Activated effector memory CD4-positive, alpha-beta T cell treated with Interleukin-2 at 50 U/mL for 16 hours (primary cell): ENCODE measurements at places on chromosomes 3 and 15.

- DNase-seq, result no peak
These were observed 27.9 kb downstream of the LNP1 start for GRCh38 chr3:100429187-100429716.

GRCh38 chr3:157104521-157104920 is 55.4 kb downstream of the CCNL1 start:
- DNase-seq, result no peak

- DNase-seq, result no peak
These were observed 79.8 kb upstream of the HRH1 start for GRCh38 chr3:11074451-11074850.

- DNase-seq, result no peak
These were observed 37.3 kb downstream of the SUMF1 start for GRCh38 chr3:4429648-4430350.

DNA sequence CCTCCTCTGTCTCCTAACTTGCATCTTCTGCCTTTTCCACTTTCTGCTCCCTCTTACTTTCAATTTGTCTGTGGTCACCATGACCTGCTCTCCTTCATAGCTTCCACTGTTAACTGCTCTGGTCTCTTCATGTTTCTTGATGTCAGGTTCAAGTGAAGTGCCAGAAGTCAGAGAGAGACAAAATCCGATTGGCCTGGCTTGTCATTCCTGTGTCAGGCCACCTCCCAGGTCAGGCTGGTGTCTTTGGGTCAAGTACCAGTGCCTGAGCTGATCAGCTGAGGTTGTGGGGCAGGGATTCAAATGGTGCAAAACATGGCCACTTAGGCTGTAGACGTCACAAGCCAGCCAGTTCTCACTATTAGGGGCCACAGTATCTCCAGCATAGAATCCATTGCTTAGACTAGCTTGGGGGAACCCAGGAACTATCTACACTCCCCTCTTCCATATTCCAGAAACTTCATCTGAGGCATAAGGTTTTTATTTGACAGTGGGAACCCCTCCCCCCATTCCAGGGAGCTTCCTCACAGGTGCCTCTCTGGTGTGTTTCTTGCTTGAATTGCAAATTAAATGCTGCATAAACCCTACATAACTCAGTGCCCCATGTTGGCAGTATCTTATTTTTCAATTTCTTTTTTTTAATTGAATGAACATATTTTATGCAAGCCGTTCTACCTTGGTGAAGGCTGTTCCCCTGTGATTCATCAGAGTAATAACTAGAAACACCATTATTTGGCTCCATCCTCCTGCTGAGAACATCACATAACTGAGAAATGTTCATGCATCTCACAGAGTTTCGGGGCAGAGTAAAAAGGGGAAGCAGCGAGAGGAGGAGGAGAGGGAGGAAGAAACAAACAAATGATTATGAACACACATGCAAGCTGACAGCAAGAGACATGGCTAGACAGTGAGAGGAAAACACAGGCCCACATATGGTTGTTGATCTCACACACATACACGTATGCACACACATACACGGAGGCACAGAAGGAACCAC is 175.8 kb downstream of the TLE3 start:
- no peak for DNase-seq

DNA sequence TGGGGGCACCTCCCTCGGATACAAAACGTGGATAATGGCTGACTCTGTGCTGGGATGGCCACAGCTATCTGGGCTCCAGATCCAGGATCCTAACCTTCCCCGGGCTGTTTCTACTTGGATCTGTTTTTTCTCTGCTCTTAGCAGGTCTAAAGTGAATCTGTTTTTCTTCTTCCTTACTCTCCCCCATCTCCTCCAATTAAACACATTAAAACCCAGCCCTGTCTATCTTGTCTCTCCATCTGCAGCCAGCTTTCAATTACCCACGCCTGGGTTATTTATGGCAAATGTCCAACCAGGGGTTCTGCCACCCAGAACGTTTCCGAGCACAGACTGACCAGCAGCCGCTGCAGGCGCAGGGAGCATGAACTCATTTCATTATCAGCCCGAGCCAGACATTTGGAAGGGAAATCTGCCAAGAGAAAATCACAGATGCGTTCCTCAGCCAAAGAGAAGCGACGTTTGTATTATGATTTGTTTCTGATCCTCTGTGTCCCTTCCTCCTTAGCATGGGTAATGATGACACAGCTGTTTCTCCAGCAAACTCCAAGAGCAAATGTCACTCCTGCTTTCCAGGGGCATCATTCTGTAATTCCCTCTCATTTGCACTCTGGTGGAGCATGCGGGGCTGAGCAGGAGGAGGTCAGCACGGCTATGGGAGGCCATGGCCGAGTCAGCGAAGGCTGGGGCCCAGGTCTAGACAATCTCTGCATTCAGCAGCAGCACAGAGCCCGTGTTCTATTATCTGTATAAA is 42.0 kb downstream of the UMPS start:
- no peak for DNase-seq

DNA sequence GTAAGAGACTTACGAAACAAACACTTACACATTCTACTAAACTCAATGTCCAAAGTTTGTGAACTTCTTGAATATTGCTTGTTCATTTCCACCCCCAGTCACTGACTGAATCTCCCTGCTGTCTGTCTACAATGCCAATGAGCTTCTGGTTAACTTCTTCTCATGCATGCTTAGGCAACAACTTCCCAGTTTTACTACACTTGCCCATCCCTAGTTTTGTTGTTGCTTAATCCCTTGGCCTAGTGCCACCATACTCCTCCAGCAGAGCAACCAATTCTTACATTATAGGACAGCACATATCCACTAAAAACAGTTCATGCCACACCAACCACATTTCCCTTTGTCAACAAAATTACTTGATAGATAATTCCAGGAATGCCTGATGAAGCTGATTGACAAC is 40.9 kb upstream of the CCR2 start:
- DNase-seq, result no peak

DNA sequence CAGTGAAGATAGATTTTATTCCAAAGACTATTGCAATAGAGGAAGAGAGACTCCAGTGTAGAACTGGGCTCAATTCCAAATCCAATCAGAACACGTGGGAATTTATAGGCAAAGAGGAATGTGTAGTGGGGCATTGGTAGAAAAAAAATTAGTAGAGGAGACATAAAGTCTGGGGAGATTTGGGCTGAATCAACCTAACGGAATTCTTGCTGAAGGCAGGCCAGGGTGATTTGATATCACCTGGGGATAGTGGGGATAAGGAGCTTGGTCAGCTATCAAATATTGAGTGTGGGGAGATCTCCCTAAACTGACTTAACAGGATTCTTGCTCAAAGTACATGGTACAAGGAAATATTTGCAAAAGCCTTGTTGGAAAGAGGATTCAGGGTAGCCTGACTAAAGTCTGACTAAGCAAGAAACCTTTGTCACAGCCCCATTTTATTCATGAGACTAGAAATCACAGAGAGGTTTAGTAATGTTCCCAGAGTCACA is 29.6 kb downstream of the SST start:
- DNase-seq, result no peak

DNA sequence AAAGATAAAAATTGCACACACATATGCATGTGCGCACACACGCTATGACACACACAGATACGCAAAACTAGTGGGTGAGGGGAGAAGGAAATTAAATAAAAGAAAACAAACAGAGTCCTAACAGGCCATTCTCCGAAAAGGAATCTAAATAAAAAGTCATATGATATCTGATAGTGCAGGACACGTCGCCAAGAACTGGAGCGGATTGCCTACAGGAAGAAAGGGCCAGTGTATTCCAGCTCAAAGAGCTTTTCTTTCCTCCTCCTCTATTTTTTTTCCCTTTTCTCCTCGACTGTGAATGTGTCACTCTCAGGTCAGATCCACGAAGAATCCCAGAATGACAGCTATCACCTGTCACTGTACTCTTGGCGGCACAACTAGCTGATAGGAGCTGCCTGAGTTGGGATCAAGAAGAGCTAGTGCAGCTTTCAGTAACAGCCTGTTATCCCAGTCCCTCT is 157.8 kb downstream of the TIGIT start:
- no peak for DNase-seq

GRCh38 chr3:168134931-168135330 is 39.2 kb upstream of the GOLIM4 start:
- DNase-seq, result no peak

GRCh38 chr3:468172-468571 is 271.6 kb downstream of the CHL1 start:
- DNase-seq, result no peak

DNA sequence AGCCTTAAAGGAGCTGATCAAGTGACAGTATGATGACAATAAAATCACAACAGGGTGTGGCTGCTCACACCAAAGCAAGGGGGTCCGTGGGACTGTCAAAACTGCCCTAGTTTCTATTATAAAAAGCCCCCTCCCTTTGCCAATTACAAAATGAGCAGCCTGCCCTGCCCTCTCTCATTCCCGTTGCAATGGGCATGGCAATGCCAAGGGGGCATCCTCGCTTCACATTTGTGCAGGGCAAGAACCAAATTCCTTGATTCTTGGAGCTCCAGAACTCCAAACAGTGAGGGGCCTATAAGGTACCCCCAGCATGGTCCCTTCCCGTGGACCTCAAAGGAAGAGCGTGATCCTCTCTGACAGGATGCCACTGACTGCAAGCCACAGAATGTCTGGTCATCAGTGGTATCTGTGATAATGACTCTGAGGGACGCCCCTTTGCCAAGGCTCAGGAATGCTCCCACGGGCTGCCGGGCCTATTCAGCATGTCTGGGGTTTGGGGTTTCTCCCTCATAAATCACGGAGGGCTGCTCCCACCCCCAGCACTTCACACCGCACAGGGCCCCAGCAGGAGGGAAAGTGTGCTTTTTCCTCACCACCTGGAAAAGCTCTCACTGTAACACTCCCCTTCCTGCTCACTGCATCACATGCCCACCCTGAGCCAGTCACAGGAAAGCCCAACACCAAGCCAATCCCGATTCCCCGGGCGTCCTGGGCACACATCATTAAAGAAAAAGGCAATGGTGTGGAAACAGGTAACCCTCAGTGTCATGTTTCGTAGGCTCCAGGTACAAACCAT is 105.1 kb upstream of the TRPM1 start:
- no peak for DNase-seq

- no peak for DNase-seq
These were observed 38.8 kb downstream of the TRAK1 start for GRCh38 chr3:42130007-42130328.

- DNase-seq, result no peak
These were observed 41.0 kb upstream of the GP5 start for GRCh38 chr3:194439881-194440550.

- no peak for DNase-seq
These were observed 33.2 kb downstream of the ZDHHC19 start for GRCh38 chr3:196177967-196178366.

DNA sequence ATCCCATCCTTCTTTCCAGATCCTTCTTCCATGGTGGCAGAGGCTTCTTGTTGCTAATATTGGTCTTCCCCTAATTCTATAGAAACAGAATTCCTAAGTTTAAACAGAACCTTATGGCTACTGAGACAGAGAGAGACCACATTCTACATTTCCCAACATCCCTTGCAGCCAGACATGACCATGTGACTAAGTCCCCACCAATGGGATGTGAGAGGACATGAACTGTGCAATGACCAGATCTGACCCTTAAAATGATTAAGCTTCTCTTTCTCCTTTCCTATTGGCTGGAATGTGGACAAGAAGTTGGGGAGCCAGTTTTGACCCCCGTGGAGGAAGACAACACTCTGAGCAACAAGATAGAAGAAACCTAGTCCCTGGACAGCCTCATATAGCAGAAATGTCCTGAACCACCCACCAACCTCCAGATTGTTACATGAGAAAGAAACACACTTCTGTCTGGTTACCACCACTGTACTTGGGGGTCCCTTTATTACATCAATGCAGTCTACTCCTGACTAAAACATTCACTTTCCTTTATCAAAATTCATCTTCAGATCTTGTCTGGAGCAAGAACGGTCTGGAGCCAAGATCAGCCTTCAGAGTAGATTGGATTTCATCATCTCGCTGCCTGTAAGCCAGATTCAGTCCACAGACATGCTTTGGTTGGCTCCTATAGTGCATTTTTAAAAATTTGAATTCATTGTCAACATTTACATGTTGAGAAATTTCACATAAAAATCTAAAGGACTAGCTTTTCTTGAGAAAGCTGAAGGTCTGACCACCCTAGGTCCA is 183.9 kb downstream of the SHQ1 start:
- DNase-seq, result no peak

DNA sequence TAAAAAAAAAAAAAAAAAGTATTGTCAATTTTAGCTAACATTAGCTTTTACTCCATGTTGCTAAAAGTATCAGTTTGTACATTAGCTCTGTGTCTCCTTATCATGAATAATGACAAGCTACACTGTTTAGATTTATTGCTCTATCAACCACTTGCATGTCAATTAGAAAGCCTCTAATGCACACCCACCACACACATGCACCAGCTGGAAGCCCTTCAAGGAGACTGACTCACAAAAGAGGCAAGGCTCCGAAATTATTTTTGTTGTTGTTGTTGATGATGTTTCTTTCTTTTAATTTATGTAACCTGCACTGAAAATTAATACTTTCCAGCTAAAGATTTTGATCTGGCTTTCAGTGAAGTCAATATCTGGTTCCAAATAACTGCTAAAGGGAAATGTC is 71.5 kb downstream of the ETFA start:
- DNase-seq, result no peak

GRCh38 chr3:115248274-115248673 is 101.2 kb upstream of the ZBTB20 start:
- no peak for DNase-seq

- no peak for DNase-seq
These were observed 31.6 kb downstream of the TSC22D2 start for GRCh38 chr3:150439657-150440056.

GRCh38 chr3:194148383-194148782 is 12.4 kb downstream of the HES1 start:
- no peak for DNase-seq

DNA sequence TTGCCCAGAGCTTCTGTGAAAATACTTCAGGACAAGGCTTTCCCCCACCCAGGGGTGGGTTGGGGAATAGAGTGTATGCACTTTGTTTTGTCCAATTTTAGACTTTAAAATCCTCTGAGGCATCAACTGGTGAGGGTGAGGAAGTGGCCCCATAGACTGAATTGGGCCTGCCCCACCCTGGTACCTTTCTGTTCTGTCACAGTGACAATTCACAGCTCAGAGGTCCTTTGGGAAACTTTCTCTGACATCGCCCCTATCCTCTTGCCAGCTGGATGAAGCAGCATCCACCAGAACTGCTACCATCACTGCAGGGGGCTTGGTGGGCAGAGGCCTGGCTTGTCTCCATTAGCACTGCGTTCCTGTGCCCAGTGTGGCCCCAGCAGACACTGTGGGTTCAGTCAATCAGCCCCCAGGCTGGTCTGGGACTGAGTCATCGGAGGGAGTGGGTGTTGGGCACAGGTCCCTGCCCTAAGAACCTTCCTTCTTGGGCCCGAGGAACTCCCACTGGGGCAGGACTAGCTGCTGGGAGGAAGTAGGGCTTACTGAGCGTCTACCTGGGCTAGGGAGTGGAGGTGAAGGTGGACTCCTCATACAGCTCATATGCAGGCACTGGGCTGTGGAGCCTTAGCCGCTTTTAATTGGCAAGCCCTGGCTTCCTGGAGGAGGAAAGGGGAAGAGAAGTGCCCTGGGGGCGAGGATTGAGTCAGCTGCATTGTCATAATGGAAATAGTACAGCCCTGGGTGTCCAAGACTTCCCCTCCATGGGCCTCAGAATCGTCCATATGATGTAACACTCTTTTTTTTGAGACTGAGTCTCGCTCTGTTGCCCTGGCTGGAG is 1.5 kb upstream of the PPM1M start:
- DNase-seq, result no peak
